Left lung (tissue), 14 donors: ENCODE measurements at places on chromosomes 1 and 21. TPM values are rescaled to one million over a fixed set of nuclear protein-coding genes. Genes with fewer than 3 reads are reported as not detected.

- DNase-seq = peak; percentile 80
These were observed 5.5 kb upstream of the PRKCZ start for GRCh38 chr1:2044510-2045319.

- DNase-seq = no peak
These were observed 212.7 kb upstream of the JUN start for GRCh38 chr1:58996341-58997059.

The ASAP3 gene
- total RNA-seq = 43.7 TPM

The AMY1C gene
- total RNA-seq = 3.7 TPM
